ENCODE measurements at places on chromosomes 13 and 19. TPM values are rescaled to one million over a fixed set of nuclear protein-coding genes. Genes with fewer than 3 reads are reported as not detected.

GRCh38 chr19:4052114-4052992 is 14.3 kb downstream of the ZBTB7A start:
- DNase-seq: no peak

The INSR gene
- total RNA-seq: 63.0 TPM

The CD22 gene
- 3.7 TPM for total RNA-seq

The PTGIR gene
- total RNA-seq: 29.8 TPM

- DNase-seq: no peak
These were observed 1272.1 kb upstream of the PCDH20 start for GRCh38 chr13:62687732-62688131.

- DNase-seq: no peak
These were observed 134.1 kb downstream of the KATNAL1 start for GRCh38 chr13:30173303-30173610.

The SLC17A7 gene
- 2.8 TPM for total RNA-seq

DNA sequence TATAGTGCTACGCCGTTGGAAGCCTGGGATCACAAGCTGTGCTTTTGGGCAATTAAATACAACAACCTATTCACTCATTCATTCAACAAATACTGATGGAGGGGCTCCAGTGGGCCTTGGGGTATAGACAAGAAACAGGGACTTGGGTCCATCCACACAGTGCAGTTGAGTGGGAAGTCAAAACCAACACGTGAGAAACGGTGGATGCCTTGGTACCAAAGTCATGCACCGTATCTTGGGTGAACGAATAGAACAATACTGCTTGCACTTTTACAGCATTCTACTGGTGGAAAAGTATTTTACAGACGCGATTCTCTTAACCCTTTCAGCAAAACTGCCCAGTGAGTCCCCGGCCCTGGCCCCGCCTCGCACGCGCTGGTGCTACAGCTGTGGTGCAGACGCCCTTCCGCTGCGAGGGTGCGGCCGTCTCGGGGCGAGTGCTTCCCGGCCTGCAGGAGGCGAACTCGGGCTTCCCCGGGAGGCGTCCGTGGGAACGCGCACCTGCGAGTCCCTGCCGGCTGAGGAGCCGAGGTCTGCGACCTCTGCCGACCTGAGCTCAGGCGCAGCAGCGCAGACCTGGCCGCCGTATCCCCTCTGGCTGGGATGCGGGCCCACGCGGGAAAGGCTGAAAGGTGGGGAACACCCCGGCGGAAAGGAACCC is 8.3 kb downstream of the TNFRSF19 start:
- DNase-seq: peak; percentile 95

GRCh38 chr19:50252111-50252886 is 48.9 kb downstream of the MYH14 start:
- DNase-seq: no peak

- no peak for DNase-seq
These were observed 288.6 kb upstream of the MIR17HG start for GRCh38 chr13:91058919-91059318.

DNA sequence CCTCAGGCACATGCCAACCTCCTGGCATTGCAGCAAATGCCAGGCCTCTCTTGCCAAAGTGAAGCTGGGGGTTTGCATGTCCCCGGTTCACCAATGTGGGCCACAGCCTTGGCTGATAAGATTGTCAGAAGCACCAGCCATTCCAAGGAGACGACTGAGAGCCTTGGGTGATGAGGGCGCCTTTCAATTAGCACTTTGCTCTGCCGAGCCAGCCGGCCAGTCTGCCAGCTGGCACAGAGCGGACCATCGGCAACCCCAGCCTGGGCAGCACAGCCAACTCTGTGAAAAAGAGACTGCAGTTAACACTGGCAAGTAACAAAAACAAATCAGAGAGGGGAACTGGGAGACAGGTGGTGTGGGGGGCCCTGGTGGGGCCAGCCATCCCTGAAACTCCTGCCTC is 67.3 kb downstream of the EFNB2 start:
- no peak for DNase-seq

The CYP4F12 gene
- total RNA-seq: 7.6 TPM

GRCh38 chr13:23792680-23793079 is 96.5 kb downstream of the MIPEP start:
- DNase-seq: no peak

DNA sequence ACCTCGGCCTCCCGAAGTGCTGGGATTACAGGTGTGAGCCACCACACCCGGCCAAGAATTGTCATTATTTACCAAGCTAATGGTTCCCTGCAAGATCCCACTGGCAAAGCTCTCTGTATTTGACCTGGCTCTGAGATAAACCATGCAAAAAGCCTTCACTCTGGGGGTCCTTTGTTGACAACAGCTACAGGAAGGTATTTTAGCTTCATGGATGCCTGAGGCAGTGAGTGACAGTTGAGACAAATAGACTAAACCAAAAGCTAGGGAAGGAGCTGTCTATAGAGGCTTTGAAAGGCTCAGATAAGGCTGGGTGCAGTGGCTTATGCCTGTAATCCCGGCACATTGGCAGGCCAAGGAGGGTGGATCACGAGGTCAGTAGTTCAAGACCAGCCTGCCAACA is 45.5 kb downstream of the NOTCH3 start:
- no peak for DNase-seq

GRCh38 chr13:25501231-25501630 is 129.5 kb downstream of the ATP8A2 start:
- DNase-seq: no peak
